ENCODE measurements at places on chromosomes 2 and 18.

GRCh38 chr2:164314148-164314547 is 307.1 kb downstream of the GRB14 start:
- peak; percentile 17 for DNase-seq

DNA sequence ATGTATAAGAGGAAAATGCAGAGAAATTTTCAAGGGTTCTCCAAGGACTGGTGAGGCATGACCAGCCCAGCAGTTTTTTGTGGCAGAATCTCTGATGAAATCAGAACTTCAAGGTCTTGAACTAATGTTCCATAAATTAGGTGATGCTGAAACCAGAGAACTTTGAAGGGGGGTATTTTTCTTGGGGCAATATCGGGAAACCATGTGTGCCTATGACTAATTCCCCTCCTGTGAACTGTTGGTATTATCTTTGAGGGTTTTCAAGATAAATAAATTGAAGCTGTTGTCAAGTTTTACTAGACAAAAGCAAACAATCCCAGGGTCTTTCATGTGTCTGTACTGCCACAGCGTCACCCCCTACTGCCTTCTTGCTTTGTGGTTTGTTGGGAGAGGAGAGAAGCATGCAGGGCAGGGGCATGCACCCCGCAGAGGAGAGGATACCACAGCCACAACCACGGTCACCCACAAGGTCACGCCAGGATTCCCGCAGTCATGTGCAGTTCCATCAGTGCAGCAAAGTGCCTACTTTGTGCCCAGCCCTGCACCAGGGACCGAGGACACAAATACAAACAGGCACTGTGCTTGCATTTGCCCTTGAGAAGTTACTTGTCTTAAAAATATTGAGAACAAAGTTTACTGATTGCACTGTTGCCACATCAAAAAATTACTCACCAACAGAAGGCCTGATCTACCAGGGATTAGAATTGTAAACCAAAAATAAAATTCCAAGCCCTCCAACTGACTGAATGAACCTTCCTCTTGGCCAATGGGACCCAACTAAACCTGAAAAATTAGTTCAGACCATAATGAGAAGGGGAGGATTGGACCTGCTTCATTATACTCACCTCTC is 413.3 kb upstream of the TRIB2 start:
- peak; percentile 41 for DNase-seq

DNA sequence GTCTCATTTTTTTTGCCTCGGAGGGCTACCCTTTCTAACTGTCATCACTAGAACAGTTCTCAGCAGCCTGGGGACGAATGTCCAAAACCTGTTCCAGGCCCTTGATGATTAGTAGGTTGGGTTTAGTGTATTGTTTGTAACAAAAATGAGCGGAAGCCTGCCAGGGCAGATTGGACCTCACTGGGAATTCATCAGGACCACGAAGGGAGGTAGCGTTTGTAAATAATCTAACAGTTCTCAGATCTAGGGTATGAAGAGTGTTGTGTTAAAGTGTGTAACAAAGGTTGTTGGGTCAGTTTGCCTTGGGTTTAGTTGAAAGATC is 799 bp downstream of the CEP68 start:
- no peak for DNase-seq

DNA sequence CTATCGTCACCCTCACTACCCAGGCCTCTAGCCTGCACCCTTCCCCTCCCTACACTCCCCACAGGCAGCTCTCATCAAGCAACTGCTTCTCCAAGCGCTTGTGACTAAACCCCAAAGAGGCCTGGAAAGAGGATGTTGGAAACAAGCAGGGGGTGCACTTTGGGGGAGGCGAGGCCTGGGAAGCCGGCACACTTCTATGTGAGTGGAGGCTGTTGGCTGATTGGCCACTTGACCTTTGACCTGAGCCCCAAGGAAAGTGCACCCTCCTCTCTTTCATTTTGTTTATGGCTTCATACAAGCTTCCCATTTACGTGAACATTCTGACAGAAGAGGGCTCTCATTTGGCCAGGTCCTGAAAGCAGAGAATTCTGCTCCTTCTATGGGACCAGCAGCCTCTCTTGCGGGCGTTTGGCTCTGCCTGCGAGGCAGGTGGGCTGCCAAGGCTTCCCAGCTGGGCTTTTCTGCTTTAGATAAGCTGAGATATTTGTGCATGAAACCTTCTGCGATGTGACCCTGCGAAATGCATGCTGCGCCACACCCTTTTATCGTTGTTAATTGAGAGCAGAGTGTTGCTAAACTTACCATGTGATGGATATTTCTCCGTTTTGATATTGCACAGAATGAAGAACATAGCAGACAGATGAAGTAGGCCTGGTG is 134.8 kb upstream of the NCK2 start:
- DNase-seq = no peak

DNA sequence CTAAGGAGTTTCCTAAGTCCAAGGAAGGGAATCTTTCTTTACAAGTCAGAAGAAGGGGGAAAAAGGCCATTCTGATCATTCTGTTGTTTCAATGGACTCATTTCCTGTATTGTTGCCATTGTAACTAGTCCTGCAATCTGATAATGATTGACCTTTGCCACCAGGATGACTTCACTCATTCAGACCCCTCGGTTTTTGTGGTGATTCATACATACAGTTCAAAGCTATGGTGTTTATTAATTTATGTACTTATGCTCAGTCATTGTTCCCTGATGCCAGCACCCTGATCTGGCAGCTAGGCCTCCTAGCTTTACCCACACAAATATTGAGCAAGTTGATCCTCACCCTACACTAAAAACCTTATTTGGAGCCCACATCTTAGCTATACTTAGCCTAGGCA is 57.6 kb upstream of the ZNF519 start:
- peak; percentile 86 for DNase-seq

DNA sequence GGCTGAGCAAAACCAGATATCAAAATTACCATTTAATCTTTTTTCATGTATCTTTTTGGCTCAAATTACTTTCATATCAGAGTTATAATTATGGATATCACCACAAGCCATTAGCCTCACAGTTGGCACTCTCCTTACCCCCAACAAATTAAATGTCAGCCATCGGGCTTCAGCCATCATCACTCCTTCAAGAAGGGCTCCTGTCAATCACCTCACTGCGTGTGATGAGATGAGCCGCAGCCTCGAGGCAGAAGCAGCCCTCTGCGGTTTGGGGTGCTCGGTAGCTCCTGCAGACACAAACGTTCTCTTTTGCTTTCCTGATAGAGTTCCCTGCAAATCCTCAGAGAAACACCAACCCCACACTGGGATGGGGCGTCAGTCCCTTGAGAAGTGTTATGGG is 94.1 kb downstream of the DNER start:
- DNase-seq = no peak

GRCh38 chr2:104656571-104657163 is 197.2 kb upstream of the POU3F3 start:
- no peak for DNase-seq

- peak; percentile 77 for DNase-seq
These were observed 300.2 kb downstream of the CDCA7 start for GRCh38 chr2:173654896-173655265.

- DNase-seq = no peak
These were observed 272.7 kb upstream of the FSHR start for GRCh38 chr2:49426996-49427395.

DNA sequence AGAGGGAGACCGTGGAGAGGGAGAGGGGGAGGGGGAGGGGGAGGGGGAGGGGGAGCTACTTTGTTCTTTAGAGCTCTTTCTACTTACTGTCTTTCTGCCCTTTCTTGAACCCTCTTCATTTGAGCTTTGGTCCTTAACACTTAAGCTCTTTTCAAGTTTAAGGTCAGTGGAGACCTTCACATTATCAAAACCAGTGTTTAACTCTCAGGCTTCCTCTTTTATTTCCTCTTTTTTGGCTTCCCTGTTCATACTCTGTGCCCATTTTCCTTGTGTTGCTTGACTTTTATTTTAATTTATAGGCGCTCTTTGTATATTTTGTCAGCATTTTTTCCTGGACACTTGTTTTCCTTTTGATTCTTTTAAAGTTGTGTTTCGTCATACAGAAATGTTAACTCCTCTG is 37.1 kb downstream of the ACSL3 start:
- no peak for DNase-seq

GRCh38 chr2:162044586-162044985 is 29.4 kb downstream of the DPP4 start:
- no peak for DNase-seq

DNA sequence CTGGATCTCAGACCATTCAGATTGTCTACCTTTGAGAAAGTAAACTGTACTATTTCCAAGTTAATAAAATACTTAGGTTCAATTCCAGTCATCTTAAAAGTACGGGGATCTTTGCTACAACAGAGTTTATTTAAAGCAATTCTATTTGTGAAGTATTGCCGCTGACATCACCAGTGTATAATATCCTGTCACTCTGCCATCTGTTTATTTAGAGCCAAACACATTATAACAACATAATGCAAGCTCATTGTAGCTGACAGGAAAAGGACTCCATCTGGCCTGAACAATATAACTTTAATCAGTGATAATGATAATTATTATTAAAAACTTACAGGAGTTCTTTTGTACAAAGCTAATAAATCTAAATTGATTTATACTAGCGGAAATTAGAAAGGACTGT is 786.8 kb downstream of the ERBB4 start:
- no peak for DNase-seq

GRCh38 chr2:175402571-175402970 is 221.1 kb upstream of the ATP5MC3 start:
- DNase-seq = no peak

GRCh38 chr2:165251366-165251765 is 12.2 kb downstream of the SCN2A start:
- no peak for DNase-seq

DNA sequence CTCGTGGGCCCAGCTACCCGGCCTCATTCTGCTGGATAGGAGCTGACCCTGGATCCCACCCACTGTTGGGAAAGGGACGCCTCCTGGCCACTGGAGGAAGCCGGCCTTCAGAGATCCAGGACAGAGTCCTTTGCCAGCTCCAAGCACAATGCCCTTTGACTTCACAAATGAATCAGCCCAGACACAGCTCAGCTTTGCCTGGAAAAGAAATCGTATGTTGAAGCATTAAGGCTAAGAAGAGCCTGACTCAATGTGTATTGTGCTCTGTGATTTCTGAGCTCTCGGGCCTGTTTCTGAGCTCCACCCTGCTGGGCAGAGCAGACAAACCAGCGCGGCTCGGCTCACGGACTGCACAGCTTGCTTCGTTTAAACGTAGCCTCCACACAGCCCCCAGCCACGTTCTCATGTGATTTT is 162.9 kb upstream of the APCDD1 start:
- DNase-seq = no peak

- no peak for DNase-seq
These were observed 17.1 kb downstream of the SNRPD1 start for GRCh38 chr18:21629089-21629832.

GRCh38 chr2:154825358-154825757 is 126.9 kb downstream of the KCNJ3 start:
- DNase-seq = no peak

DNA sequence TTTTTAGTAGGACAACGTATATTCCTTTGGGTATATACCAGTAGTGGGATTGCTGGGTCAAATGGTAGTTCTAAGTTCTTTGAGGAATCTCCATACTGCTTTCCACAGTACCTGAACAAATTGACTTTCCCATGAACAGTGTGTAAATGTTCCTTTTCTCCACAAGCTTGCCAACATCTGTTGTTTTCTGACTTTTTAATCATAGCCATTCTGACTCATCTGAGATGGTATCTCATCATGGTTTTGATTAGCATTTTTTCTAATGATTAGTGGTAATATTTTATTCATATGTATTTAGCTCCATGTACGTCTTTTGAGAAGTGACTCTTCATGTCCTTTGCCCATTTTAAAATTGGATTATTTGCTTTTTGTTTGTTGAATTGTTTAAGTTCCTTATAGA is 58.4 kb upstream of the CERS6 start:
- DNase-seq = peak; percentile 10

- no peak for DNase-seq
These were observed 127.4 kb downstream of the NDUFA10 start for GRCh38 chr2:239897596-239898235.

DNA sequence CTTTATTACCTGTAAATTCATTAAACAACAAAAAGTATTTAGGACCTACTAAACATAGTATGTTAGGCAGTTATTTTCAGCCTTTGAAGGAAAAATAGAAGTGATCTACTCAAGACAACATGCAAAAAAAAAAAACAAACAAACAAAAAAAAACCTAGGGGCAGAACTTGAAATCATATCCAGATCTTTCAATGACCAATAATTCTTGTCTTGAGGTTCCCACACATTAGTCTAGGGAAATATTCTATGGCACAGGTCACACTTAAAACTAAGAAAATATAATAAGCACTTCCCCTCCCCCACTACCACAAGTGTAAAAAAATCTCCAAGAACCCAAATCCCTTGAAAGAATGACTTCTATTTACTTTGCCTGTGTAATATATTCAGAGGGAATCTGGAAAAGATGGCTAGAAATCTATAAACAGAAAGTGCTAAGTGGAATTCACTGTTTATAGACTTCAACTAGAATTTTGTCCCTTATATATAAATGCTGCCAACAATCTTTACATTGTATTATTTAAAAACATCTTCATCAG is 3.5 kb downstream of the PELI1 start:
- DNase-seq = no peak

GRCh38 chr2:241223211-241224017 is 34.9 kb downstream of the ANO7 start:
- peak; percentile 47 for DNase-seq

- DNase-seq = no peak
These were observed 68.2 kb upstream of the HPCAL1 start for GRCh38 chr2:10234409-10235094.

- no peak for DNase-seq
These were observed 135.2 kb downstream of the RNF144A start for GRCh38 chr2:7052404-7052803.

DNA sequence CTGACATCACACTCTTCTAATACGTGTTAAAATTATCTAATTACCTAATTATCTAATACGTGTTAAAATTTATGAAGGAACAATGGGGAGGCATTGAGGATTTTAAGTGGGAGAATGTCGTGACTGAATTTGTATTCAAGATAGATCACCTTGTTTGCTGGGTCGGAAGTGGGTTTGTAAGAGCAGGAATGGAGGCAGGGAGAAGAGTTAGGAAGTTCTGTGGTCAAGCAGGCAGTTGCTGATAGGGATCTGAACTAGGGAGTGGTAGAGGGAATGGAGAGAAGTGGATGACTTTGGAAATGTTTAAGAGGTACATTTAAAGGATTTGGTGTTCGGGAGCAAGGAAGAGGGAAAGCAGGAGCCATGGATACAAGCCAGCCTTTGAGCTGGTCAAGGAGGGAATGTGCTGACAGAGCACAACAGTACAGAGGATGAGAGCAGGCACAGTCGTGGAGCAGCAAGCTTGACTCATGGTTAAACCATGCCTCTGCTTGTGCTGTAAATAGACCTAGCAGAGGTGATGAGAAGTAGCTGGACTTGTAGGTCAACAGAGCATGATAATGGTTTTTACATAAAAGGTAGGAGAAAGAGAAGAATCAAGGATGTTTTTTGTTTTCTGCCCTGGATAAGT is 16.2 kb downstream of the IL18RAP start:
- DNase-seq = peak; percentile 80

Data from bronchial epithelial cell (primary cell).